ENCODE measurements at places on chromosomes 12 and 14.

GRCh38 chr14:50830044-50830931 lies 674 bp downstream of the NIN start:
- peak; percentile 53 for DNase-seq

DNA sequence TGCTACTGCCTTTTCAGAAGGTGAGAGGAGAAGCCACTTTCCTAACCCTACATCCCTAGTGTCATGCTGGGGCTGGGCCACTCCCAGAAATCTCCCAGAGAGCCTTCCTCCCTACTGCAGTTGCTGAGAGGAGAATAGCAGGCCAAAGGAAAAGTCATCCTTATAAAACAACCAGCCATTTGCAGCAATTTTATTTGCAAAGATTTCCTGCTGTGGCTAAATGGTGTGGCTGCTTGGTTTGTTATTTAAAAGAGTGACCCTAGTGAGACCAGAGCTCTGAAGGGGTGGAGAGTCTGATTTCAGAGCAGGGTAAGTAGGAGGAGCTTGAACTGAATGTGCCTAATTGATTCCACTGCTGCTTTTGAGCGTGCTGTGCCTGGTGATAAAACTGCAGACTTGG lies 232.0 kb downstream of the GRIN2B start:
- DNase-seq = no peak

GRCh38 chr12:132544080-132544397 lies 54.1 kb downstream of the FBRSL1 start:
- DNase-seq = no peak

- DNase-seq = no peak
These were observed 13.7 kb downstream of the HNRNPC start for GRCh38 chr14:21255385-21256101.
